ENCODE measurements at places on chromosomes 3 and 15. TPM values are rescaled to one million over a fixed set of nuclear protein-coding genes. Genes with fewer than 3 reads are reported as not detected.

ROPN1 gene
- total RNA-seq, result not detected

SSUH2 gene
- not detected for total RNA-seq

CHSY1 gene
- 43.2 TPM for total RNA-seq

CATSPER2 gene
- total RNA-seq, result 0.50 TPM

MST1R gene
- 1.9 TPM for total RNA-seq

GUCA1C gene
- not detected for total RNA-seq

ILDR1 gene
- total RNA-seq, result not detected

CAMK1 gene
- 65.2 TPM for total RNA-seq

CHRFAM7A gene
- total RNA-seq, result 0.17 TPM

SMCO1 gene
- total RNA-seq, result not detected

CCDC39 gene
- 0.17 TPM for total RNA-seq

CDHR4 gene
- not detected for total RNA-seq

CACNA2D3 gene
- total RNA-seq, result under 0.01 TPM

GPR149 gene
- total RNA-seq, result not detected

CCR1 gene
- total RNA-seq, result 7.6 TPM

POTEB2 gene
- total RNA-seq, result not detected

GPR62 gene
- under 0.01 TPM for total RNA-seq

ZPLD1 gene
- not detected for total RNA-seq

GALNT15 gene
- total RNA-seq, result 93.0 TPM
